Left cardiac atrium (tissue), 4 donors: ENCODE measurements at places on chromosomes 6 and 20. TPM values are rescaled to one million over a fixed set of nuclear protein-coding genes. Genes with fewer than 3 reads are reported as not detected.

Gene ZSCAN16
- total RNA-seq, result 2.4 TPM

Gene ADGB
- total RNA-seq, result not detected

Gene TDP2
- total RNA-seq, result 35.2 TPM

Gene GABRR1
- not detected for total RNA-seq

Gene GHRH
- total RNA-seq, result 10.7 TPM
